ENCODE measurements at places on chromosomes 16 and 17.

- no peak for DNase-seq
Measured at GRCh38 chr17:65297916-65298315, 160.7 kb downstream of the RGS9 start.

DNA sequence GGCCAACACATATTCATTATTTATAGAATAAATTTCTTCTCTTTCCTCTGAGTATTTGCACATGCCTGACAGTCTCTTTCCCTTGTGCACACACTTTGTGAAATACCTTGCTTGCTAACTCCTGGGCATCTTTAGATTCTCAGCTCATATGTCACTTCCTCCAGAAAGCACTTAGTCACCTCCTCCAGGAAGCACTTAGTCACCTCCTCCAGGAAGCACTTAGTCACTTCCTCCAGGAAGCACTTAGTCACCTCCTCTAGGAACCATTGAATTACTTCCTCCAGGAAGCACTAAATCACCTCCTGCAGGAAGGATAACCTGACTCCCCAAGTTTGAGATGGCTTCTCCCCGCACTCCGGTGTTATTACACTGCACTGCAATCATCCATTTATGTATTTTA is 462.5 kb upstream of the EEF2KMT start:
- no peak for DNase-seq

DNA sequence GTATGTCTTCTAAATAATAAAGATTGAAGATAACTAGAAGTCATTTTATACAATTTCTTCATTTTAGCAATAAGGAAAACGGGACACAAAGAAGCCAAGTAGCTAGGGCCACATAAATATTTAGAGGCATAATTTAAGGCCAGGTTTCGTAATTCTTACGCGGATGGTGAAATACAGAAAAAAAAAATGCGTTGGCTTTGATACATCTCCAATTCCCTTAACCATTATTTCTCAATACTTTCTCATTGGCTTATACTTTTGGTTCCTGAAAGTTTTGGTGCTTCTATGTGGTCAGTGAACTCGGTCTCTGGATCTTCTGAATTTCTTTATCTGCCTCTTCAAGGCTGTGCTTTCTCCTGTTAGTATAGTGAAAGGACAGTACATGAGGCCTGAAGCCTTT is 888.1 kb downstream of the KCNJ2 start:
- no peak for DNase-seq

GRCh38 chr16:14483819-14484385 is 146.2 kb downstream of the PARN start:
- peak; percentile 26 for DNase-seq

DNA sequence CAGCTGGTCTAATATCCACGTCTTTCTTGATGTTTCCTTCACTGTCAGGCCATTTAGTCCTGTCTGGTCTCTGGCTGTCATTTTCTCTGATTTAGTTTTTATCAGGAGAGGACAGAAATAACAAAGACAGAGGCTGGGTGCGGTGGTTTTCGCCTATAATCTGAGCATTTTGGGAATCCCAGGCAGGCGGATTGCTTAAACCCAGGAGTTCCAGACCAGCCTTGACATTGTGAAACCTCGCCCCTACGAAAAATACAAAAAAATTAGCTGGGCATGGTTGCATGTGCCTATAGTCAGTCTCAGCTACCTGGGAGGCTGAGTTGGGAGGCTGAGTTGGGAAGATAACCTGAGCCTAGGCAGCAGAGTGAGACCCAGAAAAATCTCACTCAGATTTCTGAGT is 7.1 kb downstream of the SRCAP start:
- no peak for DNase-seq

GRCh38 chr17:34562387-34562786 is 17.0 kb upstream of the TMEM132E start:
- peak; percentile 39 for DNase-seq

GRCh38 chr17:77085926-77086432 is 54.8 kb upstream of the SEC14L1 start:
- DNase-seq: no peak

All from NCI-H524 (cell line).